Naive thymus-derived CD4-positive, alpha-beta T cell (primary cell): ENCODE measurements at places on chromosomes 1 and 21. TPM values are rescaled to one million over a fixed set of nuclear protein-coding genes. Genes with fewer than 3 reads are reported as not detected.

Gene NBPF26
- total RNA-seq, result 73.5 TPM

Gene LYPLA2
- 83.8 and 91.4 TPM in 2 replicates for total RNA-seq

Gene GOLT1A
- total RNA-seq, result not detected

Gene TACSTD2
- not detected for total RNA-seq

Gene NDUFS2
- 66.6 TPM for total RNA-seq

Gene GCSAML
- total RNA-seq, result 0.49 TPM

Gene SMCP
- total RNA-seq, result not detected

Gene B3GALT2
- not detected for total RNA-seq

Gene ACTA1
- not detected for total RNA-seq

Gene KMO
- total RNA-seq, result 0.74 TPM

Gene PCAT6
- 0.70 TPM for total RNA-seq

Gene NBPF12
- 25.1 TPM for total RNA-seq

Gene C1QC
- not detected for total RNA-seq

Gene AADACL4
- not detected for total RNA-seq

Gene UBASH3A
- 91.7 and 96.4 TPM in 2 replicates for total RNA-seq

Gene S100B
- 0.95 TPM for total RNA-seq

Gene LEFTY2
- total RNA-seq, result 0.46 TPM in 1 of 2 replicates, not detected in the other

Gene ZCCHC17
- total RNA-seq, result 23.8 TPM

Gene LPAR3
- total RNA-seq, result 0.97 and 1.2 TPM in 2 replicates

Gene TMEM82
- not detected in 2 replicates for total RNA-seq

Gene TFF1
- not detected for total RNA-seq

Gene TSPEAR
- not detected for total RNA-seq

Gene TMIGD3
- total RNA-seq, result not detected

Gene CTSK
- 10.6 TPM for total RNA-seq

Gene ACTL8
- not detected for total RNA-seq

Gene USH2A
- not detected for total RNA-seq

Gene PGLYRP4
- total RNA-seq, result not detected

Gene PADI4
- 1.4 TPM for total RNA-seq

Gene ADCY10
- total RNA-seq, result 0.32 TPM

Gene CNR2
- total RNA-seq, result 2.8 TPM

Gene SV2A
- 3.1 TPM for total RNA-seq

Gene LCE1F
- not detected for total RNA-seq

Gene GBP2
- total RNA-seq, result 74.0 TPM

Gene A3GALT2
- not detected for total RNA-seq

Gene CFHR1
- not detected for total RNA-seq
